ENCODE measurements at places on chromosomes 16 and 17. TPM values are rescaled to one million over a fixed set of nuclear protein-coding genes. Genes with fewer than 3 reads are reported as not detected.

The CHST4 gene
- total RNA-seq = not detected

The SEZ6 gene
- 0.33 TPM for total RNA-seq

The SLC13A2 gene
- total RNA-seq = not detected

The CCDC200 gene
- not detected for total RNA-seq

The HEXD gene
- total RNA-seq = 35.7 TPM

The NPB gene
- total RNA-seq = 0.31 TPM

The SNRNP25 gene
- 13.4 TPM for total RNA-seq

The EFCAB5 gene
- total RNA-seq = 0.56 TPM

The ASPHD1 gene
- total RNA-seq = not detected

The TPSD1 gene
- total RNA-seq = not detected

The EPX gene
- not detected for total RNA-seq

The TP53TG3 gene
- total RNA-seq = not detected

The NUDT7 gene
- 4.3 TPM for total RNA-seq

The HCRT gene
- total RNA-seq = not detected

The MT1F gene
- total RNA-seq = 3.8 TPM

The CD79B gene
- 28.9 TPM for total RNA-seq

The ANKRD40CL gene
- total RNA-seq = not detected

The MYO15B gene
- total RNA-seq = 372 TPM

The SLC47A1 gene
- 1.3 TPM for total RNA-seq

The ABCC6 gene
- 0.25 TPM for total RNA-seq

The MYH13 gene
- not detected for total RNA-seq

The CD300A gene
- 295 TPM for total RNA-seq

The AOC2 gene
- total RNA-seq = 3.9 TPM

The SLC6A2 gene
- total RNA-seq = not detected

The PIGQ gene
- 27.6 TPM for total RNA-seq

The GNGT2 gene
- 41.6 TPM for total RNA-seq

The CYB5D1 gene
- total RNA-seq = 11.5 TPM

The ADAD2 gene
- total RNA-seq = not detected

The NOS2 gene
- total RNA-seq = 0.20 TPM

The FOXC2 gene
- not detected for total RNA-seq

The SRL gene
- total RNA-seq = not detected

The CENPV gene
- total RNA-seq = 15.1 TPM

The ZNF598 gene
- total RNA-seq = 71.6 TPM

The ADAP2 gene
- total RNA-seq = 2.9 TPM

The PDE6G gene
- 21.9 TPM for total RNA-seq

The HSPB9 gene
- total RNA-seq = not detected

The TP53TG3F gene
- total RNA-seq = not detected

The GJD3 gene
- total RNA-seq = not detected

The KRT34 gene
- total RNA-seq = not detected

The C17orf67 gene
- total RNA-seq = 3.4 TPM

The GID4 gene
- total RNA-seq = 6.6 TPM

The CIAO2B gene
- 62.8 TPM for total RNA-seq

The CNTNAP1 gene
- 0.85 TPM for total RNA-seq

The HS3ST3B1 gene
- total RNA-seq = 17.1 TPM

The KRT24 gene
- not detected for total RNA-seq

The HASPIN gene
- total RNA-seq = 0.33 TPM

The NHLRC4 gene
- total RNA-seq = 0.35 TPM

The LGALS9B gene
- total RNA-seq = 40.8 TPM

The TBX6 gene
- total RNA-seq = 0.98 TPM

Data from natural killer cell (primary cell).